NCI-H82 (cell line): ENCODE measurements at places on chromosomes 3 and 15.
A peak's percentile ranks its signal among the peaks of the same experiment; 100 is the strongest.

- peak; percentile 47 for DNase-seq
Measured at GRCh38 chr15:40235201-40235885, 3.5 kb upstream of the PAK6 start.

GRCh38 chr15:40925863-40926658 is 3.1 kb upstream of the DLL4 start:
- DNase-seq: peak; percentile 22

DNA sequence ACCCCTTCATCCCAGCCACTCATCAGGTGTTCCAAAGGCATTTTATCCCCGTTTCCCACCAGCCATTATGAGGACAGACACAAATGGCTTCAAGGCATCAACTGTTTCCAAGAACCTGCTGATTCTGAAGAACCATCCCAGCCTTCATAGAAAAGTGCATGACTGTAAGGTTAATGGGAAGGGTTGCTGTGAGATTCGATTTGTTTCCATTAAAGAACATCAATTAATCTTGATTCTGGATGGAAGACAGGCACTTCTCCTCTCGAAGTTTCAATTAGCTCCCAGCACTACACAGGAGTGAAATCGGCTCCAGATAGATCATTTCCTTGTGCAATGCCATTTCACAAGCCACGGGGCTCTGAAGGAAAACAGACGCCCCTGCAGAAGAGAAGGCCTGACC is 25.8 kb downstream of the SRGAP3 start:
- no peak for DNase-seq

DNA sequence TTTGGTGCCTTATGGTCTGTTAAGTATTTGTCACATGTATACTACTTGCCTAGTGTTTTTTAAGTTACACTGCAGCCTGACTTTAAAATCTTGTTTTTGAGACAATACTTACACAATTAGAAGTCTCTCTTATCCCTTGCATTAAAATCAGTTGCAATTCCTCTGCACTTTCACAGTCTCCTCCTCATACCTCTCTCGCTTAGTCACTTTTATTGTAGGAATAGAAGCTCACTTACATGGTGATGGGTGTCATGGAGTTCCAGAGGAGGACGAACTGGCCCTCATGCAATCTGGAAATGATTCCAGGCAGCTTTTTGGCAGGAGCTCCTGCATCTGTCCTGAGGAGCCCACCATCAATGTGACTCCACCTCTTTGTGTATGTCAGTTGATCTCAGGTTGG is 238.4 kb upstream of the TBC1D5 start:
- no peak for DNase-seq

DNA sequence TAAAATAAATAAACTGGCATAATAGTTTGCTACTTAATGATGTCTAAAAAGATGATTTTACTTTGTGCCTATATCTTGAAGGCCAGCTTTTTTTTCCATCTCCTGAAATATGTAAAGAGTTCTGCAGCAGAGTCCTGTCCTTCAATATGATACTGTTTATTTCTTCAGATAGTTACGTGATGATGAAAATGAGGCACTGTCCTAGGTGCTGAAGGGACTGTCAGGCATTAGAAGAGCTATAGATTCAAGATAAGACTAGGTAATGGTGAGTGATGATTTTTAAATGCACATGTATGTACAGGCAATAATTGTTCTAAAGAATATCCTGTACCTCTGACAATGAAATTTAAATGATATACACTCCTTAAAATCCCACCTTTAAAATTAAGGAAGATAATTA is 326.9 kb upstream of the DNAJC19 start:
- no peak for DNase-seq

- DNase-seq: no peak
Measured at GRCh38 chr3:10015461-10015904, 10.8 kb upstream of the FANCD2 start.

DNA sequence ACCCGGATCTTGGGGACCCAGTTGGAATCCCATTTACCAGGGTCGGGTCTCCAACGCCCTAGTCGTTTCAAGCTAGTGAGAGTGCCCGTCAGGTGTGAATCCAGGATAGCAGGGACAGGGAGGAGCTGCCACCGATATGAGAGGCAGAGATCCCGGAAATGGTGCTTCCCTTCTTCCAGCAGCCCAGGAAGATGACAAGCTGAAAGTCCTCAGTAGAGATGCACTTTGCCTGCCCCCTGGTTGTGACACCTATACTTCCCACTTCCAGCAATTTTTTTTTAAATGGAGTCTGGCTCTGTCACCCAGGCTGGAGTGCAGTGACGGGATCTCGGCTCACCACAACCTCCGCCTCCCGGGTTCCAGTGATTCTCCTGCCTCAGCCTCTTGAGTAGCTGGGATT is 503.0 kb downstream of the NTRK3 start:
- no peak for DNase-seq

DNA sequence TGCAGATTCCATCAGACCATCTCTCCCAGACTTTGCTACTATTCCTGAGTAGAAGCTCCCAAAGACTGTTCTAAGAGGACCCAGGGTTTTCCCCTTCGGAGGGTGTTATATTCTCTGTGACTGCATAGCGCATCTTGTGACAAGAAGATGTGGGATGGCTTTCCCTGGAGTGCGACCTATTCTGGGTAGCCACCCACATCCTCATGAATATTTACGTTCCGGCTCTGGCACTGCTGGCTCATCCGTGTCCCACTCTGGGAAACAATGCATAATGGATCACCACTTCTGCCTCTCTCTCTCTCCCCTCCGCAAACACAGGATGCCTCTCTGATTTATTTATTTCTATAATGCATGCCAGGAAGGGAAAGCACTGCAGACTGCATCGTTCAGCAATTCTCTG is 166.1 kb downstream of the PYDC2 start:
- no peak for DNase-seq

DNA sequence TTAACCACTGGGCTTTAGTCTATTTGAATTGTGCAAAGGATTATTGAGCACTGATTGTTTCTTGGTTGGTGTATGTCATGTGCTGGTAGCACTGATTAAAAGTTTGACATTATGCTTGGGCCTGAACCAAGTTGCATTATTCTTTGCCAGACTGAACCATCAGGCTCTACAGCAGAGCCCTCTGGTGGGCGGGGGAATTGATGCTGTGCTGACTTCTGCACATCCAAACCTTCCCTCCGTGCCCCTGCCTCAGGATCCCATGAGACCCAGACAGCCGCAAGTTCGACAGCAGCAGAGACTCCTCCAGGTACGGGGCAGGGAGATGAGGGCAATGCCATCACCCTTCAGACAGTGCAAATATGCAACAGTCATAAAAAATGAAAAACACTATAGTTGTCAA is 28.4 kb upstream of the P2RY12 start:
- no peak for DNase-seq
